Spinal cord (tissue), 10 donors: ENCODE measurements at places on chromosomes 1 and 21. TPM values are rescaled to one million over a fixed set of nuclear protein-coding genes. Genes with fewer than 3 reads are reported as not detected.

The ABCG1 gene
- 16.1 TPM for polyA plus RNA-seq

The CASQ1 gene
- polyA plus RNA-seq, result 4.6 TPM

The CELA3B gene
- 0.50 TPM for polyA plus RNA-seq

GRCh38 chr1:161137881-161138280 is 5.4 kb upstream of the DEDD start:
- DNase-seq, result no peak

DNA sequence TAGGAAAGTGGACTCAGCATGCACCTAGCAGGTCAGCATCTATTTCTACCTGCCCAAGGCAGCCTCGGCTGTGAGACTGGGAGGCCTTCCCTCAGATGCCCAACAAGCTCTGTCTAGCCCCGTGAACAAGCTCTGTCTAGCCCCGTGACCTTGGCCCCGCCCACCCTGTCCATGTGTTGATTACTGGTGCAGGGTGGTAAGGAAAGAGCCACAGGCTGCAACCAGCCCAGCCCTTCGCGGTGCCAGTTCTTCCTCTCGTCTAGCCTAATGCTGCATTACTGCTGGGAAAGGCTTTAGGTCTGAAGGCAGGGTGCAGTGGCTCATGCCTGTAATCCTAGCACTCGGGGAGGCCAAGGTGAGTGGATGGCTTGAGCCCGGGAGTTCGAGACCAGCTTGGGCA is 2.2 kb downstream of the GPR153 start:
- no peak for DNase-seq

The PUSL1 gene
- polyA plus RNA-seq, result 17.7 TPM

DNA sequence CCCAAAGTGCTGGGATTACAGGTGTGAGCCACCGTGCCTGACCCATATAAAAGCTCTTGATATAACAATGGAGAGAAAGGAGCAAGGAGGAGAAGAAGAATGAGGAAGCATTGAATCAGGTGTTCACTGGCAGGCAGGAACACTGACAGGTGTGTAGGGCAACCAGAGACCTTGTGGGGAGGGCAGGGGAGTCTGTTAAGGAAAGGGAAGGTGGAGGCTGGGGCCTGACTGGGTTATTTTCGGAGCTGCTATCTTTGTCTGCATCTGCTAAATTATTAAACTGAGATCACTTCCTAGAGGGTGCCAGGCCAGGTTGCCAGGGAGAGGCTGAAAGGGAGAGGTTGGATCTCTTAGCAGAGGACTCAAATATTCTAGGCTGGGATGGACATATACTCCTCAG is 6.8 kb upstream of the TRNP1 start:
- DNase-seq, result no peak
